ENCODE measurements at places on chromosomes 1 and 21. TPM values are rescaled to one million over a fixed set of nuclear protein-coding genes. Genes with fewer than 3 reads are reported as not detected.

The CELA3A gene
- not detected for total RNA-seq

The TEDDM1 gene
- not detected for total RNA-seq

The FRRS1 gene
- 0.61 TPM for total RNA-seq

The GORAB gene
- 24.8 TPM for total RNA-seq

The OR10J1 gene
- total RNA-seq, result not detected

The LRRN2 gene
- not detected for total RNA-seq

The ZYG11A gene
- not detected for total RNA-seq

The FMO2 gene
- total RNA-seq, result not detected

The CEP350 gene
- total RNA-seq, result 37.6 TPM

The CELA2A gene
- total RNA-seq, result not detected

The SYNC gene
- total RNA-seq, result not detected

The SPRR2E gene
- not detected for total RNA-seq

The PLD5 gene
- total RNA-seq, result not detected
